ENCODE measurements at places on chromosomes 11 and 22. TPM values are rescaled to one million over a fixed set of nuclear protein-coding genes. Genes with fewer than 3 reads are reported as not detected.

DNA sequence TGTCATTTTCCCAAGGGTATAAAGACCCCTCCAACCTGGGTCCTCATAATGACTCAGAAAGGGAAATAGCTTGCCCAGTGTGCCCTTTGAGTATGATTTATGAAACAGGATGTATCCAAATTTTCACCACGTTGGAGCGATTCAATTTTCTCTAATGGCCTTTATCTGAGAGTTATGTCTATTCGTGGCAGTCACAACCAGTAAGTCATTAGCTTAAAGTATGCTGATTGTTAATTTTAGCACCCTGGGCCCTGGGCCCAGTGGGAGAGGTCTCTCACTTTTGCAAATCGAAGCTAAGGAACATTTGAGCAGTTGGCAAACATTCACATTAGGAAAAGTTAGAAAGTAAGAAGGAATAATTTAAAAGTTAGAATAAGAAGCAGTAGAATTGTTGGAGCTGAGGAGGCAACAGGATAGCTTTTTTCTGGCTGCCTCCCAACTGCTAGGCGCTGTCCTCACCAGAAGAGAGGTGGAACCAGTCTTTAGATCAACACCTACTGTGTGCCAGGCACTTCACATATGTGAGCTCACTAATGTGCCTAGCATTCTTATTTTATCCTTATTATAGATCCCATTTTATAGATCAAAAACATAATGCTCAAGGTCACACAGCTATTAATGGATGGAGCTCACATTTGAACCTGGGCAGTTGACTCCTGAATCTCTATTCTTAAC, 24.5 kb downstream of the INSC start:
- H3K4me1 ChIP-seq, result no peaks in the 10 kb centered on the region
- no peak overlapping the region for H3K4me3 ChIP-seq
- H3K27me3 ChIP-seq, result no peaks in the 10 kb centered on the region
- no peaks in the 10 kb centered on the region for H3K36me3 ChIP-seq
- DNase-seq, result no peak

The C11orf86 gene
- not detected for polyA plus RNA-seq

DNA sequence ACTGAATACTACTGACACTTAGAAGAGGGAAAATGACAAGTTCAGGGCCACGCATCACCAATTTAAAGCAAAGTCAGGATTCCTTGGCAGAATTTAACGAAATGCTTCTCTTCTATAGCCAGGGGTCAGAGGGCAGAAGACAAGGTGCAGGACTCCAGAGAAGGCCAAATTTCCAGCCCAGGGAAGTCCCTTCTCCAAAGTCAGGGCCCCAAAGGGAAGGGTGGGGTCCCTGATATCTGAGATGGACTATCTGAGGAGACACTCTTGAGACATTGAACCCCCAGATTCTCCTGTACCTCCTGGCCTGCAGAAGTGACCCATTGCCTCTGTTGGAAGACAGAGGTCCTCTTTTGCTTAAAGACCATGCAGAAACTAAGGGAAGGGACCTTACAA, 91.2 kb downstream of the RPS6KA4 start:
- H3K4me3 ChIP-seq, result no peak overlapping the region
- peaks cover 2% of the 10 kb centered on the region for H3K4me1 ChIP-seq
- H3K27me3 ChIP-seq, result peaks cover 7% of the 10 kb centered on the region
- no peak overlapping the region for H3K27ac ChIP-seq

- H3K27me3 ChIP-seq, result no peaks in the 10 kb centered on the region
- H3K4me3 ChIP-seq, result no peak overlapping the region
- H3K27ac ChIP-seq, result no peak overlapping the region
- DNase-seq, result peak; percentile 73
Observed at GRCh38 chr22:28600546-28601143, 79.0 kb downstream of the TTC28 start.

The AIP gene
- polyA plus RNA-seq, result 130 TPM

- DNase-seq, result no peak
- H3K36me3 ChIP-seq, result no peaks in the 10 kb centered on the region
- H3K27me3 ChIP-seq, result no peaks in the 10 kb centered on the region
Observed at GRCh38 chr11:115887316-115887715, 383.1 kb upstream of the CADM1 start.

GRCh38 chr22:32421484-32421883, 9.4 kb upstream of the RTCB start:
- H3K4me1 ChIP-seq, result no peaks in the 10 kb centered on the region
- no peak overlapping the region for H3K4me3 ChIP-seq
- DNase-seq, result no peak
- peaks cover 15% of the 10 kb centered on the region for H3K27me3 ChIP-seq
- H3K36me3 ChIP-seq, result no peaks in the 10 kb centered on the region
- H3K27ac ChIP-seq, result no peak overlapping the region

DNA sequence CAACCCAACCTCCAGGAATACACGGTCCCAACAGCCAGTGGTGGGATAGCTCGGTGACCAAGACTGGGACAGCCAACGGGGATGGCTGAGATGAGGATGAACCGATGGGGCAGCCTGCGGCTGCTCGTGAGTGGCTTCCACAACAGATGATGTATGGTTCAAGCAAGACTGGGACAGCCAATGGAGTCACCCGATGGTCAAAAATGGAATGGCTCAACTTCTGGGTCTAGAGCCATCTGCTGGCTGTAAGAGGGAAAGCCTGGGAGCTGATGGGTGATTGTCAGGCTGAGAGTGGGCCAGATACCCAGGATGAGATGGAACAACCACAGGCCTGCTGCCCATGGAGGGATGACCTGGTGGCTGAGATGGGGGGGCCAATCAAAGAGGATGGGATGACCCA, 35.5 kb downstream of the SYT7 start:
- H3K27me3 ChIP-seq, result no peaks in the 10 kb centered on the region
- no peak for DNase-seq
- H3K4me3 ChIP-seq, result no peak overlapping the region
- no peaks in the 10 kb centered on the region for H3K4me1 ChIP-seq

- H3K36me3 ChIP-seq, result no peaks in the 10 kb centered on the region
- H3K4me1 ChIP-seq, result peaks cover 14% of the 10 kb centered on the region
- DNase-seq, result no peak
- H3K27ac ChIP-seq, result no peak overlapping the region
- no peak overlapping the region for H3K4me3 ChIP-seq
Observed at GRCh38 chr22:38784035-38784434, 9.9 kb downstream of the DNAL4 start.

GRCh38 chr11:6604081-6604626, 580 bp downstream of the ILK start:
- H3K27me3 ChIP-seq, result no peaks in the 10 kb centered on the region
- peaks cover 33% of the 10 kb centered on the region for H3K36me3 ChIP-seq
- peak overlapping the region; percentile 83 for H3K27ac ChIP-seq
- H3K4me3 ChIP-seq, result peak overlapping the region; percentile 97
- DNase-seq, result peak; percentile 79
- H3K4me1 ChIP-seq, result peaks cover 50% of the 10 kb centered on the region

DNA sequence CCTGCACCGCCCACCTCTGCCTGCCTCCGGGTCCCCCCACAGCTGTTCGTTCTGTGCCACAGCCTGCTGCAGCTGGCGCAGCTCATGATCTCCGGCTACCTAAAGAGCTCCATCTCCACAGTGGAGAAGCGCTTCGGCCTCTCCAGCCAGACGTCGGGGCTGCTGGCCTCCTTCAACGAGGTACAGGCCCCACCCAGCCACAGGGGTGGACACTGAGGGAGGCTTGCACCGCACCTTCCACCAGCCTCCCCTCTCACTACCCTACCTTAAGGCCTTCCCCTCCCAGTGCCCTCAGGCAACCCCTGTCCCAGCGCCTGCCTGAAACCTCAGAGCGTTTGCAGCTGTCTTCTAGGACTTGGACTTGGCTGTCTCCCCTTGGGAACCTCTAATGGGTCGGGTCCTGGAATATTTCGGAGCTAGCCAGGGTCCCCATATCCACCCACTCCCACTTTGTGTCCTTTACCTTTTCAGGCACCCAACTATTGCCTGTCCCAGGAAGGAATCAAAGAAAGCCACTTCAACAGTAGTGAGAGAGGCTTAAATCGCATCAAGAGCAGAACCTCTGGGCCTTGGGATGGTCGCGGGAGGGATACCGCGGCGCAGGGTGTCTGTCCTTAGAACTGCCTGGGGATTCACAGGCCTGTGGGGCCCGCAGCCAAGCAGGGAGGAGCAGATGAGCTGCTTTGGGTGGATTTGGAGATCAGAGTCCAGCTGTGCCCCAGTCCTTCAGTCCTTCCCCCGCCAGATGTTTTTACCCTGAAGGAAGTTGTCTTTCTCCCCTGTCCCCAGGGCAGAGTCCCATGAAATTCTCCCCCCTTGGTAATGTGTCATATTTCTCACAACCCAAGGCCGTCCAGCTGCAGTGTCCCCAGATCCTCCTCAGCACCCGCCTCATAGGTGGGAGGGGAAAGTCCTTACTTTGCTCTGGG, 13.3 kb downstream of the SLCO2B1 start:
- no peaks in the 10 kb centered on the region for H3K36me3 ChIP-seq
- H3K4me3 ChIP-seq, result no peak overlapping the region
- H3K4me1 ChIP-seq, result peaks cover 11% of the 10 kb centered on the region
- H3K27me3 ChIP-seq, result no peaks in the 10 kb centered on the region
- H3K27ac ChIP-seq, result no peak overlapping the region

DNA sequence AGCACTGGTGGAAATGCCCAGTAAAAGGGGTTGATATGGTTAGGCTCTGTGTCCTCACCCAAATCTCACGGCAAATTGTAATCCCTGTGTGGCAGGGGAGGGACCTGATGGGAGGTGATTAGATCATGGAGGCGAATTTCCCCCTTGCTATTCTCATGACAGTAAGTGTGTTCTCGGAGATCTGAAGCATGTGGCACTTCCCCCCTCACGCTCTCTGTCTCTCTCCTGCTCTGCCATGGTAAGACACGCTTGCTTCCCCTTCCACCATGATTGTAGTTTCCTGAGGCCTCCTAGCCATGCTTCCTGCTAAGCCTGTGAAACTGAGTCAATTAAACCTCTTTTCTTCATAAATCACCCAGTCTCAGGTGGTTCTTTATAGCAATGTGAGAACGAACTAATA, 37.4 kb downstream of the PACSIN2 start:
- H3K36me3 ChIP-seq, result no peaks in the 10 kb centered on the region
- no peak for DNase-seq
- peaks cover 11% of the 10 kb centered on the region for H3K4me1 ChIP-seq
- no peaks in the 10 kb centered on the region for H3K27me3 ChIP-seq
- no peak overlapping the region for H3K27ac ChIP-seq
- no peak overlapping the region for H3K4me3 ChIP-seq

- no peak overlapping the region for H3K4me3 ChIP-seq
- DNase-seq, result no peak
- H3K27me3 ChIP-seq, result no peaks in the 10 kb centered on the region
- no peak overlapping the region for H3K27ac ChIP-seq
- H3K4me1 ChIP-seq, result no peaks in the 10 kb centered on the region
Observed at GRCh38 chr11:3221408-3222002, 2.9 kb upstream of the MRGPRG start.

- H3K4me1 ChIP-seq, result peaks cover 25% of the 10 kb centered on the region
- H3K4me3 ChIP-seq, result no peak overlapping the region
- peaks cover 4% of the 10 kb centered on the region for H3K36me3 ChIP-seq
- H3K27ac ChIP-seq, result no peak overlapping the region
- no peak for DNase-seq
- no peaks in the 10 kb centered on the region for H3K27me3 ChIP-seq
Observed at GRCh38 chr11:62708392-62708791, 916 bp downstream of the GNG3 start.

The SLC37A2 gene
- polyA plus RNA-seq, result 2.1 TPM

- H3K27ac ChIP-seq, result no peak overlapping the region
- H3K4me3 ChIP-seq, result no peak overlapping the region
- no peak for DNase-seq
- H3K4me1 ChIP-seq, result no peaks in the 10 kb centered on the region
- H3K27me3 ChIP-seq, result no peaks in the 10 kb centered on the region
Observed at GRCh38 chr11:61092280-61092766, 10.0 kb upstream of the CD5 start.

- H3K27ac ChIP-seq, result no peak overlapping the region
- no peaks in the 10 kb centered on the region for H3K27me3 ChIP-seq
- DNase-seq, result no peak
- H3K4me3 ChIP-seq, result no peak overlapping the region
- no peaks in the 10 kb centered on the region for H3K4me1 ChIP-seq
Observed at GRCh38 chr11:60018058-60018457, 1.1 kb downstream of the OOSP4B start.

GRCh38 chr11:61026121-61027031, 54.9 kb downstream of the CD6 start:
- H3K4me1 ChIP-seq, result no peaks in the 10 kb centered on the region
- peaks cover 2% of the 10 kb centered on the region for H3K27me3 ChIP-seq
- DNase-seq, result no peak
- no peaks in the 10 kb centered on the region for H3K36me3 ChIP-seq
- H3K4me3 ChIP-seq, result no peak overlapping the region

DNA sequence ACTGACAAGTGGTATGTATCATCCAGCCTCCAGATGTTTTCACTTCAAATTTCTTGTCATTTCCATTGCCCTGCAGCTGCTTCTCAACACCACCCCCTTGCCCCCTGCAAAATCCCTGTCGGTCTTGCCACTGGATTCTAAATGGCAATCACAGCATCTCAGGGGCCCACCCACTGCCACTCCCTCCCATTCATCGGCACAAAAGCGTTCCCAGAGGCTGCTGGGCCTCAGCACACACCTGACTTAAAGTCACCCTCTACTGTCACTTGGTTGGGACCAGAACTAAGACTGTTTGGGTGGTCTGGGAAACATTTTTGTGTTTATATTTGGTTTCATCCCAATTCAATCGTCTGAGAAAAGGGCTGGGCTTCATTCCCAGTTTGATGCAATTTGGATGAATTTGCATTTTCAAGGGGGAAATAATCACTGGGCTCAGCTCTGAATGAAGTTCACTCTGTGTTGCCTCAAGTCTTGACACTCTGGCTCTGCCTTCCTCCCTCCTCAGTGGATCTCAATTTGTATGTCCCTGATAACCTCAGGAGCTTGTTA, 27.1 kb downstream of the SYT13 start:
- no peaks in the 10 kb centered on the region for H3K36me3 ChIP-seq
- no peak overlapping the region for H3K27ac ChIP-seq
- no peak for DNase-seq
- H3K4me3 ChIP-seq, result no peak overlapping the region

The CRYAB gene
- polyA plus RNA-seq, result 0.32 TPM

GRCh38 chr11:61961570-61962212, 5.7 kb downstream of the FTH1 start:
- peaks cover 24% of the 10 kb centered on the region for H3K4me1 ChIP-seq
- no peak for DNase-seq
- H3K4me3 ChIP-seq, result no peak overlapping the region

DNA sequence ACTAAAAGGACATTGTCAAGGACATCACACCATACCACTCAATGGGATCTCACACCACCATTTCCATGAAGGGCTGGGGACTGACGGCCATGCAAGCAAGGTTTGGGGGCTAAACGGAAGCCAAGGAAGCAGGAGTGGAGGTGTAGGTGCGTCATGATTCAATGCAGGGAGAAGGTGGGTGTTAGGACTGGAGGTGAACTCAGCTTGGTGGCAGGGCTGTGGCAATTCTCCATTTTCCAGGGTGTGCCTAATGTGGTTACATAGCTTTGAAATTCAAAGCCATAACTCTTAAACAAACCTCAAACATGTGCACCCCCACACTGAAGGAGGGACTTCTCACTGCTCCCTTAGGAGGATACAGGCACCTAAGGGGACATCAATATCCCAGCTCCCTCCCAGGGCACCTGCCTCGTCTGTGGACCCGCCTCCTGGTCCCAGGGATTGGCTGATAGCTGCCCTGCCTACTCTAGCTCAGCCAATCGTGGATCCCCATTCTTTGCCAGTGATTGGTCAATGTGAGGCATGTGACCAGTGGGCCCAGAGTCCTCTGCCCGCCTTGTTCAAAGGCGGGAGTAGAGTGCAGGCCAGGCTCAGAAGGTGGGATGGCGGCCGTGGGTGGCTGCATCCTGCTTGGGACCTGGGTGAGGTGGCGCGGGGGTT, 64.6 kb downstream of the CTTN start:
- no peak overlapping the region for H3K27ac ChIP-seq
- no peak for DNase-seq
- no peaks in the 10 kb centered on the region for H3K4me1 ChIP-seq

The MMP27 gene
- not detected for polyA plus RNA-seq

The LARGE1 gene
- polyA plus RNA-seq, result 0.72 TPM

Data from endothelial cell of umbilical vein (primary cell).